ENCODE measurements at places on chromosomes 5 and 9.

DNA sequence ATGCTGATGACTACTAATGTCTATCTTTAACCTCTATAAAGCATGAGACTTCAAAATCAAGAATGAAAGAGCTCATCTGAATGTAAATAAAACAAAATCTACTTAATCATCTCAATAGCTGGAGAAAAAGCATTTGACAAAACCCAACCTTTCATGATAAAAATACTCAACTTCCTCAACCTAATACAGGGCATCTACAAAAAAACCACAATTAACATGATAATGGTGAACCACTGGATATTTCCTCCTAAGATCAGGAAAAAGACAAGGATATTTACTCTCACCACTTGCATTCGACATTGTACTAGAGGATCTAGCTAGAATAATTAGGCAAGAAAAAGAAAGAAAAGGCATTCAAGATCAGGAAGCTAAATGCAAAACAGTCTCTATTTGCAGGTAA is 49.3 kb downstream of the FAM169A start:
- no peak for DNase-seq

DNA sequence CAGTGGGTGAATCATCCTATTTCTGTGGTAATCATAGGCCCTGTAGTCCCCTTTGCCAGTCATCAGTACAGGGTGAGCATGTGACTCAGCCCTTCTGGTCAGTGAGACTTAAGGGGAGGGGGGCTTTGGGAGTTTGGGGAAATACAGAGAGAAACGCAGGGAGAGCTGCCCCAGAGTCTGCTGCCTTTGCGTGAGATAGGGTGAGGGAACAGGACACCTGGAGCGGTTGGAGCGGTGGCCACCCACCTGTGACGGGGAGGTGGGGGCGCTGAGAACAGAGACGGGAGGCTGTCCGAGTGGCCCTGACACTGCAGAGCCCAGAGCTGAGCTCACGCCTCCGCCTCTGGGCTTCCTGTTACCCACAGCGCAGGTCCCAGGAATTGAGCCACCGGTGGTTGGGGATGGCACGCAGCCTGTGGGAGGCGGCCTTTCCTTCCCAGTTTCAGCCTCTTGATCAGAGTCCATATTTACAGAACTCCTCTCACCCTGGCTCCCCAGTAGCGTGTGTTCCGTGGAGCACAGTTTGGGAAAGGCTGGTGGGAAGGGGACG is 92.0 kb upstream of the ERCC6L2 start:
- no peak for DNase-seq

GRCh38 chr5:68894673-68895072 is 199.1 kb upstream of the SLC30A5 start:
- DNase-seq = no peak

- no peak for DNase-seq
These were observed 6.6 kb downstream of the SAXO1 start for GRCh38 chr9:19026375-19026774.

- no peak for DNase-seq
These were observed 46.4 kb downstream of the MCCC2 start for GRCh38 chr5:71633255-71634155.

All from esophagus squamous epithelium (tissue), 5 donors.